ENCODE measurements at places on chromosomes 12 and 14.

GRCh38 chr14:68148276-68148675, 328.7 kb downstream of the RAD51B start:
- DNase-seq = no peak

GRCh38 chr14:31207755-31208545, at the start of gene HECTD1:
HECTD1 (minus strand) TSS chr14:31207793; CDS start chr14:31205936, 1,857 bp downstream.
- DNase-seq = peak; percentile 89

GRCh38 chr14:22178333-22178839, 410.6 kb downstream of the DAD1 start:
- DNase-seq = no peak

GRCh38 chr14:75274899-75275569, 3.6 kb upstream of the FOS start:
- no peak for DNase-seq

DNA sequence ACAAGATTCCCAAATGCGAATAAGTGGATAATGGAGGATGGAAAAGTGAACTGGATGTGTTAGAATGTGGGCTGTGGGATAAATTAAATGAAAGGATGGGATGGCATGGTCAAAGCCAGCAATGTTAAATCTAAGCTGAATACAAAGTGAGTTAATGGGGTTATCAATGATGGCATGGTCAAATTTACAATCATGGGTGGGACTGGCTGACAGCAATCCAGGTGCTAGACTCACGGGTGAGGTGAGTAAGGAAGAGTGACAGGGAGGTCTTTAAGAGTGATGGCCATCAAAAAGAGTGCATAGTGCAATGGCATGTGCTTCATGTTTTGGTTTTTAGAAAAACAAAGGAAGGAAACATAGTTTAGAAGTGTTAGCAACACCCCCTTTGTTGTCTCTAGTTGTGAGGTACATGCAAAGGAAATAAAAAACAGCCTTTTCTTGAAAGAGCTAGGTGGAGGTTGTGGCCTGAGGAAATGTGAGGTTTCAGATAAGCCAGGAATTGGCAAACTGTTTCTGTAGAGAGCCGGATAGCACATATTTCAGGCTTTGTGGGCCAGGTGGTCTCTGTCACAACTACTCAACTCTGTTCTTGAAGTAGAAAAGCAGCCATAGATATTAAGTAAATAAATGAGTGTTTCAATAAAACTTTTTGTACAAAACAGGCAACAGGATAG, 328.7 kb downstream of the RPL10L start:
- no peak for DNase-seq

DNA sequence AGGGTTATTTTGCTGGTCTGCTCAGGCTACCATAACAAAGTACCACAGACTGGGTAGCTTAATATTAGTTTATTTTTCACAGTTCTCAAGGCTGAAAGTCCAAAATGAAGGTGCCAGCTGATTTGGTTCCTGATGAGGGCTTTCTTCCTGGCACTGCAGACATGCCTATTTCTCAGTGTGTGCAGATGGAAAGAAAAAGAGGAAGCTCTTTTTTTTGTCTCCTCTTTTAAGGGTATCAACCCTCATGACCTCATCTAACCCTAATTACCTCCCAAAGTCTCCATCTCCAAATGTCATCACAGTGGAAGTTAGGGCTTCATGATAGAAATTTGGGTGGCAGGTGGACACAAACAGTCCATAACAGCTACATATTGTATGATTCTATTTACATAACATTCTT, 25.0 kb upstream of the POLR3B start:
- no peak for DNase-seq

DNA sequence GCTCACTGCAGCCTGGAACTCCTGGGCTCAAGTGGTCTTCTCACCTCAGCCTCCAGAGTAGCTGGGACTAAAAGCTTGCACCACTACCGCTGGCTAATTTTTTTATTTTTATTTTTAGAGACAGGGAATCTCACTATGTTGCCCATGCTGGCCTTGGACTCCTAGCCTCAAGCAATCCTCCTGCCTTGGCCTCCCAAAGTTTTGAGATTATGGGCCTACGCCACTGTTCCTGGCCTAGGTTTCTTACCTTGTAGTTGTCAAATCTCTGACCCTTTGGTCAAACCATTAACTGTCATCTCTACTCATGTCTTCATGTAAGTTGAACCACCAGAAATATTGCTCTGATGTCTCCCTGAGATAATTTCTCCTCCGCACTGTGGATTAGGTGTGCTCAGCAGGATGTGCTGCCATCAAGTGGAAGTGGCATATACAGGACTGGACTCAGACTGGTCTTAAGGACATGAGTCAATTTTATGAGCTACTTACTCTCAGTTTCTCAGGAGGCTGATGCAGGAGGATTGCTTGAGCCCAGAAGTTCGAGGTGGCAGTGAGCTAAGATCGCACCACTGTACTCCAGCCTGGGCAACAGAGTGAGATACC, 28.5 kb downstream of the ACTR6 start:
- DNase-seq = no peak

GRCh38 chr14:64296561-64296960, 2.4 kb upstream of the ESR2 start:
- no peak for DNase-seq

DNA sequence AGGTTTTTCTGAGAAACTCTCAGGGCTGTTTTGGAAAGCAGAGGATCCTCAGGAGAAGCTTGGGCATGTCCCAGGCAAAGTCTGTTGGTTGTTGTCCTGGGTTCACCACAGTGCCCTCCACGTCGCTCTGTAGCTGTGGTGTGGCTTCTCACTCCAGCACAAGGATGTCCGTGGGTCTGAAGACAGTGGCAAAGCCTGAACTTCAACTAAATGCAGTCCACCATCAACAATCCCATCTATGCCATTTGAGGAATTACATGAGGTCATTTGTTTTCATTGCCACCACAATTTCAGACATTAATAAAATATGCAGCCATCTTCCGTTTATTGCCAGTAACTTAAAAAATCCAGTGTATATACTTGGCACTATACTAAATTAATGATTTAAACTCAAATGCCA, 272.1 kb downstream of the LRIG3 start:
- DNase-seq = no peak

GRCh38 chr12:110366321-110367142, 37.0 kb downstream of the ANAPC7 start:
- DNase-seq = no peak

DNA sequence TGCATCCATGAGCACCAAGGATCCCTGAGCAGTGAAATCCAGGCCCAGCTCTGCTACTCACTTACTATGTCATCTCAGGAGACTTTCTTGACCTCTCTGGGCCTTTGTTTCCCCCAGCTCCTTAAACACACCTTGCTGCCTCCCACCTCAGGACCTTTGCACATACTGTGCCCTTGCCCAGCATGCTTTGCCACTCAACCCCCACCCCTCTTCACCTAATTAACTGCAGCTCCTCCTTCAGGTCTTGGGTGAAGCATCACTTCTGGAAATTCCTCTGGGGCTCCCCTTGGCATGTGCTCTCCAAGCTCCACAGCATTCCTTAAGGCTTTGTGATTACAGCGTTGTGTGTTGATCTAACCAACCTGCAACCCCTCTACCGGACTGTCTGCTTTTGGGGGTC, 15.9 kb downstream of the WSCD2 start:
- DNase-seq = no peak

DNA sequence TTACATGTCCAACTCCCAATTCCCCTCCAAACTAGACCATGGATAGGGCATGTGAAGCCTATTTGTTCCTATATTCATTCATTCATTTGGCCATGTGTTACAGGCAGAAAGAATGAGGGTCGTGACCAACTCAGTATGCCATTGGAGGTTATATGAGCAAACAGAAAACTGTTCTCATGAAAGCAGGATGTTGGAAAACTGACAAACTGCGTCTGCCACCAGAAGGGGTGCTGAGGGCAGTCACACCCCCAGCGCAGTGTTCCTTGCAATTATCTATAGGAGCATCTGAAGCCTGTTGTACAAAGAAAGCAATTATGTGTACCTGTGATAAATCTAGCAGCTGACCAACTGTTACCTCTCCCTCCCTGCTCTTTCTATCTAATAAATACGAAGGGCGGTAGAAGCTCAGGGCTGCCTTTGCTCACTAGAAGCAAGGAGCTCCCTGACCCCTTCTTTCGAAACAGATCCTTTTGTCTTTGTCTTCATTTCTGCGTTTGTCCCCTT, 21.1 kb downstream of the ENTPD5 start:
- no peak for DNase-seq

DNA sequence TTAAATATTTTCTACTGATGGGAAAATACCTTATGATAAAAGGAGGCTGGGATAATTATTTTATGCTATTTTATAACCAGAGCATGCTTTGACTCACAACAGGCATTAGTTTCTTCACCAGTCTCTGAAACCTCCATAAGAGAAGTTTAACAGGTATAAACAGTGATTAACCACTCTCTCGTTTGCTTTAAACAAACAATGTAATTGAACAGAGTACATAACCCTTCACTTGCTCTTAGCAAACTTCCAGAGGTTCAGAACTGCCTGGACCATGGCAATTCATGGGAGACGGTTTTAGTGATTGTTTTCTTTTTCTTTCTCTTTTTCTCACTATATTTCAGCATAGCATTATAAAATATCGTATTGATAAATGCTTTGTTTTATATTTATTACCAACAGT, 35.3 kb downstream of the CFAP251 start:
- DNase-seq = no peak

DNA sequence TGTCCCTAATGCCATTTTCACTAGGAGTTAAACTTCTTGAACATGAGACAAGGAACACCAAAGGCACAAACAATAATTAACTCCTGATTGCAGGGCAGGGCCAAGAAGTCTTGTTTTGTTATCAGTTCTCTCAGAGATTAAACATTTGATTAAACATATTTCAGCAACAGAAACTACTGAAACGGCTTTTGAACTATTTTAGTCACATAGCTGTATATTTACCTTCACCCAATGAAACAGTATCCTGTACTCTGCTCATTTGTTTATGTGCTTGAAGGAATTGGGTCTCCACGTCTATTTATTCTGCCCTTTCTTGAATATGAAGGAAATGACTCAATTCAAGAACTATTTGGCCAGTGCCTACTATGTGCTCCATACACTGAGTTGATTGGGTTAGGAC, 51.3 kb upstream of the PTCSC3 start:
- DNase-seq = no peak

DNA sequence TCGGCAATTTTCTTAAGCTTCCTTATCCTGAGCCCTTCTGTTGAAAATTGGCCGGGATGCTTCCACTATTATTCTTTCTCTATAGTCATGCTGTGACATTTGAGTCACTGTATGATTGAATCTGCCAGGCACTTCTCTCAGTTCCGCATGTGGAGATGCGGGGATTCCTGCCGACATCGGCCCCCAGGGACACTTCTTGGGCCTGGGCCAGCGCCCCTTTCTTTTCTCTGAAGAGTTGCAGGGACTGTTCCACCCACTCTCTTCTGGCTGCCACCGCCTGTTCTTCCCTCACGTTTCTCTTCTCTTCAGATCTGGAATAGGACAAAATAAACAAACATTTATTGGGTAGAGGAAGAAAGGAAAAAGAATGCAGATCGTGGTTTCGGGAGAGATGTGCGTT, 310.1 kb downstream of the ETNK1 start:
- no peak for DNase-seq

- DNase-seq = peak; percentile 92
Observed at GRCh38 chr12:112418608-112419296, at the start of gene PTPN11. PTPN11 (plus strand) TSS chr12:112418947; CDS start chr12:112419112, 165 bp downstream.

- DNase-seq = no peak
Observed at GRCh38 chr12:101074940-101075680, 134.9 kb downstream of the SLC5A8 start.

GRCh38 chr12:53005215-53005985, 856 bp upstream of the EIF4B start:
- no peak for DNase-seq

- DNase-seq = no peak
Observed at GRCh38 chr14:24816011-24816928, 182.3 kb upstream of the GZMB start.

DNA sequence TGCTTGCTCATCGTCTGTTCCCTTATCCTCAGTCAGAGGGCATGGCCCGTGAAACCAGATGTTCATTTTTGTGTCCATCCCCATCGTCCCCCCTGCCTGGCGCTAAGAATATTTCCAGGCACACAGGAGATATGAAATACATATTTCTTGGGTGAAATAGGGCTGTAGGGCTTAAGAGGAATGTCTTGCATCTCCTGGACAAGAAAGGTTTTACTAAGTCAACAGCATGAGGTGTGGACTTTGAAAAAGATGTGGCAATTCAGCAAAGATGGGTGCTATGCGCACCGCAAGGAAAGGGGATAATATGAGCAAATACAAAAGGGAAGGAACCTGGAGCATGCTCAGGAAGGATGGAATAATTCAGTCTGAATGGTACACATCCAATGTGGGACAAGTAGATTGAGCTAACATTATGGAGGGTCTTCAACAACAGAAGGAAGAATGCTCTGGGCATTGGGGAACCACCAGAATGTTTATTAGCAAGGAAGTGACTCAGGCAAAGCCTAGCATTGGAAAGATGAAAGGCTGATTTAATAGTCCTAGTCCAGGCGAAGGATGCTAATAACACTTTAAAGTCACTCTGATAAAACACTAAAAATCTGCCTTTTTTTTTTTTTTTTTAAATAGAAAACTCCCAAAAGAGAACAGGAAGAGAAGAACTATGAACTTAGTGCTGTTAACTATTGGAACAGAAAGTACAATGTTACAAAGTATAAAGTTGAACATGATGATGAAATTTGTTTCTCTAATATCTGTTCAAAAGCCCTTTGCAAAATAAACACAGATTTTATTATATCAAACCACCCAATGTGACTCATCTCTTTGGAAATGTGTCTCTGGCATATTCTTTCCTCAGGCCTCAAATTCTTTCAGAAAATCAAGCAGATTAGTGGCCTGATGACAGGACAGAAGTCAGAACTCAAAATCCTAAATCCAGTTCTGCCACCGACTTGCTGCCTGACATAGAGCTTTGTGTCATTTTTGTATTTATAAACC, 449.5 kb downstream of the BCAT1 start:
- DNase-seq = no peak

GRCh38 chr14:61332658-61333029, 11.3 kb downstream of the PRKCH start:
- no peak for DNase-seq

DNA sequence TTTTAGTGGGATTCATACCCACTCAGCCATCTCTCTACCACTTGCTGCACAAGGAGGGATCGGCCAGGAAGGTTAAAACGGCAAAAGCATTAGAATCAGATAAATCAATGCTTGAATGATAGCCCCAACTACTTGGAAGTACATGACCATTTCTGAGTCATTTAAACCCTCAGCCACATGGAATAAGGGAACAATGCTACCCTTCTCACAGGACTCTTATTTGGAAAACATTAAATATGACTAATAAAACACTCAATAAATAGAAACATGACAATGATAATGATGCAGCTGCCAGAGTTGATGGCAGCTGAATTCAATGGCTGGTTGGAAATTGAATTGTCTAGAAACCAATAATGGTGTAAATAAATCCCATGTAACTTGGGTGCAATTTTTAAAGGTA, 165.4 kb downstream of the FLRT2 start:
- no peak for DNase-seq

GRCh38 chr14:101200650-101201516, 297.4 kb upstream of the RTL1 start:
- no peak for DNase-seq

- DNase-seq = peak; percentile 74
Observed at GRCh38 chr12:47832263-47832933, 12.7 kb upstream of the HDAC7 start.

GRCh38 chr12:47023953-47024352, 55.5 kb upstream of the PCED1B start:
- DNase-seq = no peak
